ENCODE measurements at places on chromosomes 7 and 10.

DNA sequence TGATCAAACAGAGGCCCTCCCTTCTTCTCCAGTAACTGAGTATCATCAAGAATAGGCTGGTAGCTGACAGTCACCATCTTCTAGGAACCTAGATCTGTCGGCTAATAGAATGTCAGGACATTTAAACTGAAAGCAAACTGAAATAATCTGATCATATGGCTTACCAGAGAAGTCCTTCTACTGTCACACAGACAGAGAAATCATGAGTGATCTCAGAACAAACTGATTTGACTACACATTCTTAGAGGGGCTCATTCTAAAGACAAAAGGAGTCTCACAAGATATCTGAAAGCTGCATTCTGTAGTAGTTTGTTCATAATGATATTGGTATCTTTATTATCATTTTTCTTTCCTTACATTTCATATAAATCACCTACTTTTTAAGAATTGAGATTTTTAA is 130.9 kb upstream of the ADCY1 start:
- DNase-seq: no peak

DNA sequence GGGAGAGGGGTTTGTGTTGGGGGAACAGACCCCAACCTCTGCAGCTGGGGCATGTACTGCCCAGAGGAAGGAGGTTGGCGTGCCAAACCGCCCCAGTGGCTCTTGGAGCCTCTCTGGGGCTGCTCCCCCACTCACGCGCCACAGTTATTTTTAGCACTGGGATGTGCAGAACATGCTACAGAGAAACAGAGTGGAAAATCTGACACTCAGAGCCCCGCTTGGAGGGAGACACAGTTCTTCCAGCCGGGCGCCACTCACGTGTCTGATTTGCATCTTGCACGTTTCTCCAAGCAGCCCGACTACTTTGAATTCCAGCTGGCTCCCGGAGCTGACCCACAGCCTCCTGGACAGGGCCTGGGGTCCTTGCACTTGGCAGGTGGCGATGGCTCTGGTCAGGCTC is 182.0 kb downstream of the RPS24 start:
- DNase-seq: peak; percentile 10

GRCh38 chr10:110486680-110487410 is 10.9 kb upstream of the DUSP5 start:
- DNase-seq: no peak

DNA sequence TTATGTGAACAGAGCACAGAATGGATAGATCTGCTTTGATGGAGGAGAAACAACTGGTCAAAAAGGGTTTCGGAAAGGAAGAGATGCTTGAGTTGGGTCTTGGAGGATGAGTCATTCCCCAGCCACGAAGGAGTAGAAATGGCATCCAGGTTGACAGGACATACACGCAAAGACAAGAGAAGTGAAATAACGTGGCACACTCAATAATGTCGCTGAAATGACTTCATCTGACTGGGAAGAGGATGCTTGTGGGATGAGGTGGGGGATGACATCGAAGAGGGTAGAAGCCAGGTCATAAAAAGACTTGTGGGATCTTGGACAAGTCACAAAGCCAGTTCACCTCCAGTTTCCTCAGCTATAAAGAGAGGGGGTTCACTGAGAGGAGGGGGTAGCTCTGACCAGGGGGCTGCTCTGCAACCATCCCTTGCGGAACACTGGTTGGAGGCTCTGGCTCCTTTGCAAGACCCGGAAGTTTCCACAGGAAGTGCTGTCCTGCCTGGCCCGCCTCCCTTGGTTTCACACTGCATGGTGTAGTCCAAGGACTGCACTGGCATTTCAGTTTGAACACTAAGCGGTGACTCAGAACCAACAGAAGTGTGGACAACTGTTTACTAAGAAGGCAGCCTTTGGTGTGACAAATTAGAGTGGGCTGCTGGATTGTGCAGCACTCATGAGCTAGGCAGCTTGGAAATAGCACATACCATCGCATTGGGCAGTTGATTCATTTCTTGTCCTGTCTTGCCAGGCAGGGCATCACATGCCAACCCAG is 189.9 kb upstream of the ADO start:
- no peak for DNase-seq

DNA sequence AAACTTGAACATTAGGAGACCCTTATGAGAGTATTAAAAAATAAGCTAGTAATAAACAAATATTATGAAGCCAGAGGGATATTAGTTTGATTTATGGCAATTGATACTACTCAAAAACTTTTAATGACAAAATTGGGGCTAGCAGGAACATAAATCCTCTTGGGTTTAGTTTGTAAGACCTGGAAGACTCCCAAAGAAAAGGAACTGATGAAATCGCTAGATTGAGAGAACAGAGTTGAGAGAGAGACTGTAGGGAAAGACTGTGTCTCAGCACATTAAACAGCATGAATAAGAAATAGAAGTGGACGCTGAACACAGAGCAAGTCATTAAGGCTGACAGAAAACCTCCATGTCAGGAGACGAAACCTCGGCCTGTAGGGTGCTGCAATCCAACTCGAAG is 56.4 kb downstream of the ICA1 start:
- DNase-seq: no peak

DNA sequence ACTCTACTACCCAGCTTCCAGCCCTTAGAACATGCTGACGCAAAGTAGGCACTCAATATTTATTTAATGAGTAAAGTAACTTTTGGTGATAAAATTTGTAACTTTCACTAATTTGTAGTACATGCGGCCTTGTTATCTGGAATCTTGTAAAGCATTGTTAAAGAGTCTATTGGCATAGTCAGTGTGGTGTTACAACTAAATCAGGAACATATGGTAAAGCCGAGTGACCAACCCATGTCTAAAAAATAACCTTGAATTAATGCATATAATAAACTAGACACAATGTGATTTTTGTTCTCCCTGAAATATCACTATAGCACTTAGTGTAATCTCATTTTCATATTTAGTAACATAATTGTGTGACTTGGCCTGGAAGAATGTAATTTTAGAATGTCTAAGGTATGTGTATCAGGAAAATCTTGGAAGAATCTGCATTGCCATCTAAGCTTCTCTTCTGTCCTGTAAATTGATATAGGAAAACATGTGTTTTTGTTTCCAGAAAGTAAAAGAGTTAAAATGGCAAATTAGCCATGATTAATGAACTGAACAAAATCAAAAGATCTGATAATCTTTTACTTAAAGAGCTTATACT is 256.7 kb upstream of the GNAI1 start:
- DNase-seq: no peak

DNA sequence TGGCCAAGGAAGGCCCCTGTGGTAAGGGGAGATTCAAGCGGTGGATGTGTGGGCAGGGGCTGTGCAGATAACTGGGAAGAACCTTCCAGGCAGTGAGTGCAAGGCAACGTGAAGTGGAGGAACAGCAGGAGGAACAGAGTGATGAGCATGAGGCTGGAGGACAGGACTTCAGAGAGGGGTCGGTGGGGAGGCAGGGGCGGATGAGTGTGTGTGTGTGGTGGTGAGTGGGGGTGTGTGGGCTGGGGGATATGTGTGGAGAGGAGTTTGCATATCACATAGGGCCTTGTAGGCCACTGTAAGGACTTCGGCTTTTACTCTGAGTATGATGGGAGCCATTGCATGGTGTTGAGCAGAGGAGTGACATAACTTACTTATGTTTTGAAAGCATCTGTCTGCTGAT is 73.8 kb downstream of the SYPL1 start:
- DNase-seq: no peak

GRCh38 chr7:17492437-17492836 is 194.0 kb downstream of the AHR start:
- no peak for DNase-seq

- DNase-seq: no peak
Observed at GRCh38 chr7:27173956-27174873, at the start of gene HOXA10. Gene HOXA10 (minus strand): TSS chr7:27174320. CDS start chr7:27174306, 14 bp downstream.

DNA sequence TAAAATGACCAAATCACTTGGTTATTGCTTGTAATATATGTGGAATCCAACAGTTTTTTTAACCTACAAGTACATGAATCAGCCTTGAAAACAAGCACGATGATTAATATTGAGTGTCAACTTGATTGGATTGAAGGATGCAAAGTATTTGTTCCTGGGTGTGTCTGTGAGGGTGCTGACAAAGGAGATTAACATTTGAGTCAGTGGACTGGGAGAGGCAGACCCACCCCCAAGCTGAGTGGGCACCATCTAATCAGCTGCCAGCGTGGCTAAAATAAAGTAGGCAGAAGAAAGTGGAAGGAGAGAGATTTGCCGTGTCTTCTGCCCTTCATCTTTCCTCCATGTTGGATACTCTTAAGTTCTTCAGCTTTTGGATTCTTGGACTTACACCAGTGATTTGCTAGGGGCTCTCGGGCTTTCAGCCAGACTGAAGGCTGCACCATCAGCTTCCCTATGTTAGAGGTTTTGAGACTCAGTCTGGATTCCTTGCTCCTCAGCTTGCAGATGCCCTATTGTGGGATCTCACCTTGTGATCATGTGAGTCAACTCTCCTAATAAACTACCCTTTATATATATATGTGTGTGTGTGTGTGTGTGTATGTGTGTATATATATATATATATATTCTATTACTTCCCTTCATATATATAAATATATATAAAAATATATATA is 118.4 kb upstream of the WDR11 start:
- no peak for DNase-seq

DNA sequence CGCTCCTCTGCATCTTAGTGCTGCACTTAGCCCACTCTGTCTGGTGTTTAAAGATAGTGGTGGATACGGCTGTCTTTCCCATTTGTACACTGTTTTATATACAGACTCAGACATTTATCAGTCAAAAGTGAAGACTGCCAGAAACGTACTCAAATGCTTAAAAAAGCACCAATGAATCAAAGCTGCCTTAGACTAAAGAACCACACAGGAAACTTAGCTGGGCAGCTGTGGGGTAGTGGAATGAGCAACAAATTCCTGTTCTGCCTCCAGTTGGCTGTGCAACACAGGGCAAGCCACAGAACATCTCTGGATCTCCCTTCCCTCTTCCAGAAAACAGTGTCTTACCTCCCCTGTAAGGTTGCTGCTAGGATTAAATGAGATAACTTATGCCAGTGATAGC is 76.0 kb downstream of the ATXN7L1 start:
- no peak for DNase-seq
